GF-D8 (cell line): ENCODE measurements at places on chromosomes 7 and 10.
A peak's percentile ranks its signal among the peaks of the same experiment; 100 is the strongest.

- DNase-seq, result no peak
Measured at GRCh38 chr10:36358736-36359135, 716.6 kb upstream of the FZD8 start.

DNA sequence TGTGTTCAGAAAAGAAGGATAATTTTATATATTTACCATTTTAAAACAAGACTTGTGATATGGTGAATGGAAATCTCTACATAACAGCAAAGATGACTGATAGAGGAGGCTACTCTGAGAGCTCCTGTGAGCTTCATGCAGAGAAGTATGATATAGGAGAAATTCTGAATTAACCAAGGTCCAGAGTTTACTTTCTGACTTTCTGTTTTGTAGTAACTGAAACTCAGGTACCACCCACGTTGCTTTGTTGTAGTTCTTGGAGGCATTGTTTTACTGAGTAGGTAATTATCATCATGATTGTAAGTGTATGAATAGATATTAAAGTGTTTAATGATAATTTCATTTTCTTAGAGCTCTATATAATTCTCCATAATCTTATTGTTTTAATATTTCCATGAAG is 18.0 kb upstream of the SFR1 start:
- DNase-seq, result no peak

DNA sequence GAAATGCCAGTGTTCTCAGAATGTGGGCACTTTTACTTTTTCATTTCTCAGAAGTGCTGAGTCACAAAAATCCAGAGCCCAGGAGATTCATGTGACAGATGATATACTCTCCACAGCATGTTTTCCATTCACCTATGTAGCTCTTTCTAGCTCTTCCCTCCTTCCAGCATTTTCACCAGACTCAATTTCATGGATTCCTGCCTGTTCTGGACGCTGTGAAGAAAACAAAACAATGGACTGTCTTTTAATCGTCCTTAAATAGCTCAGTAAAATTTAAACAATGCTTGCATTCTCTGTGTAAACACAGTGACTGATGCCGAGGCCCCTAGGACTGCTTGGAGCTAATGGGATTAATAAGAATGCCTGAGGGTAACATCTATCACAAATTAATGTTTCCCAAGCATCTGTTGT is 25.5 kb downstream of the ZNF713 start:
- DNase-seq, result no peak

GRCh38 chr7:28516390-28517172 is 104.3 kb downstream of the CREB5 start:
- no peak for DNase-seq

- no peak for DNase-seq
Measured at GRCh38 chr7:113141803-113142202, 23.4 kb upstream of the SMIM30 start.

- DNase-seq, result no peak
Measured at GRCh38 chr10:103495321-103495720, 1.8 kb downstream of the NEURL1 start.

- DNase-seq, result no peak
Measured at GRCh38 chr7:127949769-127950222, 81.4 kb downstream of the LRRC4 start.

GRCh38 chr7:110921595-110922151 is 169.3 kb upstream of the LRRN3 start:
- DNase-seq, result no peak

- DNase-seq, result no peak
Measured at GRCh38 chr7:78967046-78967445, 486.4 kb downstream of the MAGI2 start.

DNA sequence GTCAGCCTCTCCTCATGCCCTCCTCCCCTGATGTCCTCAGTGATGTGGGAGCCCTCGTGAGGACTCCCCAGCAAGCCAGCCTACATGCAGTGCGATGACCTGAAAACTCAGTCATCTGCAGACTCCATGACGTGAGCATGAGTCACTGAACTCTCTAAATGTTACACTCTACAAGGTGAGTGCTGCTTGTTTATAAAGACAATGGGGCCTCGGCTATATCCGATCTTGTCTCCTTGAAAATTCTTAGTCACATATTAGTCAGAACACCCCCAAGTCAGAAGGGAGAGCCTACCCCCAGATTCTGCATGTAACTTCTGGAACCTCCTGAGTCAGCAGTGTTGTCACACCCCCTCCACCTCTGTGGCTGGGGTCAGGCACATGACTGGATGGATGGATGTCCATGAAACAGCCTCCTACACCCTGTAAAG is 673.8 kb downstream of the INHBA start:
- no peak for DNase-seq

DNA sequence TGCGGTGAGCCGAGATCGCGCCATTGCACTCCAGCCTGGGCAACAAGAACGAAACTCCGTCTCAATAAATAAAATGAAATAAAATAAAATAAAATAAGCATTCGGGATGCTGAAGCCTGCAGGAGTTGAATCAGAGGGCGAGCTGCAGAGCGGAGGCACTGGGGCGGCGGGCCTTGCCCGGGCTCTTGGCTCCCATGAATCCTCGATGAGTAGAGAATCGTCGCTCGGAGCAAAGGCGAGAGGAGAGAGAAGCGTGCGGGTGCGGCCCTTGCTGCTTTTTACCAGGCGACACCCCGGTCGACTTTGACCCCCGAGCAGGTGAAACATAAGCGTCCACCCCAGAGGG is 168.3 kb downstream of the UBE2H start:
- no peak for DNase-seq

GRCh38 chr7:48031111-48031510 is 2.2 kb upstream of the SUN3 start:
- no peak for DNase-seq

DNA sequence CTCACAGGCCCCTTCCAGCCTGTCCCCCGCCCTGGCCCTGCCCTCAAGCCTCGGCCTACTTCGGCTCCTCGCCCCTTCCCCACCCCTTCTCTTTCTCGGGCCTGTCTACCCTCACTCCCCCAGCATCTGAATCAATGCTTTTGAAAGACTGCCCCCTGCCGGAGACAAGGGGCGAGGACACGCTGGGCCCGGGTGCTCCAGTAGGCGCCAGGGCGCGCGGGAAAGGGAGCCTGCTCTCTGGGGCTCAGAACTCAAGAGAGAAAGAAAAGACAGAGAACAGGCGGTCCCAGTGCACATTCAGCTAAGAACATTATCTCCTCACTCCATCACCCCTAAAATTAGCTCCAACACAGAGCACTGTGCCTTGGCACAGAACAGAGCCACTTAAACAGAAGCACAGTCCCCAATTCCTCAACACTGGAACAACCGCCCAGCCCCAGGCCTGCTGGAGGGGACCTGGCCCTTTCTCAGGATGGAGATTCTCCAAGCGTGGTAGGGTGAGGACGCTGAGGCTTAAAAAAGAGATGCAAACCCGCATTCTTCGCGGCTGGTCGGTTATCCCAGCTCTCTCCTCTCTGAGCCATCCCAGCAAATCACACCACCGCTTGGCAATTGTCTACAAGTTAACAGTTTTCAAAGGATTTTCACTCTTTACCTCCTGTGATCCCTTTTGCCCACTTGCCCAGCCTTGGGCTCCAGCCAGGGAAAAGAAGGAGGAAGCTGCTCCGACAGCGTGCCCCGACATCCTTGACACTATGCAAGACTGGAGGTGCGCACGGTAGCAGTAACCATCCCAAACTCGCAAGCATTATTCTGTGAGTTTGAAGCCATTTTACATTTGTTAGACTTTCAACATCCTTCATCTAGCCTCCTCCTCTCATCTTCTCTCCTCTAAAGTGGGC is 2.1 kb downstream of the GIGYF1 start:
- peak; percentile 48 for DNase-seq

GRCh38 chr7:138886501-138886917 is 88.5 kb upstream of the ATP6V0A4 start:
- peak; percentile 65 for DNase-seq

- no peak for DNase-seq
Measured at GRCh38 chr10:22505911-22506685, 160.8 kb downstream of the SPAG6 start.

- no peak for DNase-seq
Measured at GRCh38 chr7:8228766-8229674, 32.9 kb downstream of the ICA1 start.

- no peak for DNase-seq
Measured at GRCh38 chr10:50260791-50261281, 9.5 kb upstream of the ASAH2 start.

DNA sequence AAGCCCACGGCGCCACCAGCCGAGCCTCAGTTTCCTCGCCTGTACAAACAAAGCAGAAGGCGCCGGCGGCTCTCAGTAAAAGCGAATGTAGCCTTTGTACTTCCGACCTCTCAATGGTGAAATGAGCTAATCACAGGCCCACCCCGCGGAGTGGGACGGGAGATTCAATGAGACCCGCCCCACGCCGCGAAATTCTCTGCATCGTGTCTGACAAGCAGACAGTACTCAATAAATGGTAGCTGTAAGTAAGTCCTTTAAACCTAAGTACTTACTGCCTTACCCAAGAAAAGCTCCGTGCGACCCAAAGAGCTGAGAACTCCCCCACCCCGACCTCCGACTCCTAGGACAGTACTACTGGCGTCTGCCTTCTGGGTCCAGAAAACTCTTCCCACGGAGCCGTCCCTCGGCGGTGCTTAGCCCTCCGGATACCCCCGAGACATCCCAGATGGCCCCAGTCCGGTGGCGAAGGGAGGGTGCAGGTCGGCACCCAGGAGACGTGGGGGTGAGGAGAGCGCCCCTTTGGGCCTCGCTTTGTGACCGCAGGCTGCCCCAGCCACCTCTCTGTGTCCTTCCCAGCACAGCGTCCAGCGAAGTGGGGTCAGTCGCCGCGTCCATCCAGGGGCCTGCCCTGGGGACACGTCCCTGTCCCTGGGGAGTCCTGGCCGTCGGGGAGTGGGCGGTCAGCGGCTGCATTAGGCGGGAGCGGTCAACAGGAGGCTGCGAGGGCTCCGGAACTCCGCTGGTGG is 972 bp upstream of the CXCL12 start:
- DNase-seq, result no peak

- no peak for DNase-seq
Measured at GRCh38 chr7:875476-876076, 778 bp upstream of the GET4 start.

- no peak for DNase-seq
Measured at GRCh38 chr10:93098816-93099215, 25.1 kb downstream of the CYP26A1 start.
